ENCODE measurements at places on chromosomes 16 and 17.

DNA sequence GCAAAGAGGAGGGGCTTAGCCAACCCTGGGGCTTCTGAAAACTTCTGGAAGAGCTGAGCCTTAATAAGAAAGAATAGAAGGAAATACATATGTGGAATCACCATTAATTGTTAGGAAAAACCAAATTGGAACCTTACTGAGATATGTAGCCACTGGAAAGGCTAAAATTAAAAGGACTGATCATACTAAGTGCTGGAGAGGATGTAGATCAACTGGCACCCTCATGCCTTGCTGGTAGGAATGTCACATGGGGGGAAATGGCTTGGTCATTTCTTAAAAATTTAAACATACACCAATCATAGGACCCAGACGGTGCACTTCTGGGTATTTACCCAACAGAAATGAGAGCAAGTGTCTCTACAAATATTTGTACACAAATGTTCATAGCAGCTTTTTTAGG lies 11.1 kb downstream of the BMERB1 start:
- no peak for DNase-seq

DNA sequence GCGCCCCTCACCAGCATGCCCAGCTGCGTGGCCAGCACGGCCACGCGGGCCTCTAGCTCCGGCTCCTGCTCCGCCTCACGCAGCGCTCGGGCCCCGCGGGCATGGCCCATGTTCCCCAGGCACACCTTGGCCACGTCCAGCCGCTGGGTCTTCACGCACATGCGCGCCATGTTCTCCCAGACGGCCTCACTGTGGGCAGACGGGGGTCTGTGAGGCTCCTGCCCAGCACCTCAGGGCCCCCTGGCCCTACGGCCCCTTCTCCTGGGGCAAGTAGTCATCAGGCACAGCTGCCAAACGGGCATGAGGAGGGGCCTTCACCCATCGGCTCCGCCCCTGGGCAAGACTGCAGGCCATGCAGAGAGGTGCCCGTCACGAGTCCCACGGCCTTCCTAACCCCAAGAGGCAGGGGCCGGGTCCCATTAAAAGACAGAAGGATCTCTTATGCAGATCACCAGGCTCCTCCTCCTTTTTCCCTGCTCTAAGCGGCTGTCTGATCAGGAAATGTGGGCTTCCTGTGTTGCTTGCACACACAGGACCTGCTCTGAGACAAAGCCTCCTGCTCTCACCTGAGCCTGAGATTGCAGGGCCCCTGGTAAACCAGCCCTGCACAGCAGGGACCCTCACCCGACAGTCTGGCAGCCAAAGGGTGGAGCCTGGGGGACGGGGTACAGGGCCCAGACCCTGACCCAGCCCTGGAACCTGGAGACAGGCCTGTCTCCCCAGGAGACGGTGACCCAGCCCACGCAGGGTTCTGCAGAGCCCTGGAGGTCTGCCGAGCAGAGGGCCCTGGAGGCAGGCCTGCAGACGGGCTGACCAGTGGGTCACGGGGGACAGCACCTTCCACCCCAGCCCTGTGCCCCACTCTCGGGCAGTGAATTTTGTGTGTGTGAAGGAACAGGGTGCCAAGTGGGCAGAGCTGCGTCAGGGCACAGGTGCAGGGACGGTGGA lies 6.6 kb upstream of the TMEM204 start:
- DNase-seq: no peak

GRCh38 chr17:49631496-49631895 lies 46.4 kb downstream of the SPOP start:
- DNase-seq: no peak

DNA sequence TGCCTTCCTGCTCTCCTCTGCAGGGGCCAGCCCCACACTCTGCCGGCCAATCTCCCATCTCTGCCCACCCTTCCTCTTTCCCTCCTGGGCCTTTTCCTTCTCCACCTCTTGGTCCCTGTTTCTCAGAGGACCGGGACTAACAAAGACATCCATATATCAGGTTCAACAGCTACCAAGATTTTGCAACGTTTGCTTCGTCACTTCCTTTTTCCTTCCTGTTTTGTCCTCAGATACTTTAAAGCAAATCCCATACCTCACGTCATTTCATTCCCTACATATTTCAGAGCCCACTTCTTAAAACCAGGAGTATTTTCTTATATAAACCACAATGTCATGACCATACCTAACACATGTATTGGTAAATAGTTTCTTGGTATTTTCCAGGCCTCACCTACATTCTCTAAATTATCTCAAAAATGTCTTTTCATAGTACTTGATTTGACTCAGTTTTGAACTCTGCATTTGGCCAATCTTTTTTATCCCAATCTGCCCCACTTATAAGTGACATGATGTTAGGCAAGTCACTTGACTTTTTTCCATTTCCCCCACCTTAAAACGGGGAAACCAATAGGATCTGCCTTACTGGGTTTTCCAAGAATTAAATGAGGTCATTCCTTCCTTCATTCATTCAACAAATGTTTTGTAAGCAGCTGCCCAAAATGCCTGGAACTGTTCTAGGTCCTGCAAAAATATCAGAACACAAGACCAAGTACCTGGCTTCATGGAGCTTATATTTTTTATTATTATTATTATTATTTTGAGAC lies 7.2 kb upstream of the USP10 start:
- DNase-seq: no peak

- DNase-seq: no peak
These were observed 52.3 kb downstream of the RPGRIP1L start for GRCh38 chr16:53651357-53651756.

DNA sequence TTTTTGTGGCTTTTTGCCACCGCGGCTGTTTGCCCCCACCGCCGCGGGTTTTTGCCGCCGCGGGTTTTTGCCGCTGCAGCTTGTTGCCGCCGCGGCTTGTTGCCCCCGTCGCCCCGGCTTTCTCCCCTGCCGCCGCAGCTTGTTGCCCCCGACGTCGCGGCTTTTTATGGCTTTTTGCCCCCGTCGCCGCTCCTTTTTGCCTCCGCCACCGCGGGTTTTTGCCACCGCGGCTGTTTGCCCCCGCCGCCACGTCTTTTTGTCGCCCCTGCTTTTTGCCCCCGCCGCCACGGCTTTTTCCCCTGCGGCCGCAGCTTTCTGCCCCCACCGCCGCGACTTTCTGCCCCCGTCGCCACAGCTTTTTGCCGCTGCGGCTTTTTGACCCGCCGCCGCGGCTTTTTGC lies 149.5 kb downstream of the KCNJ18 start:
- no peak for DNase-seq

DNA sequence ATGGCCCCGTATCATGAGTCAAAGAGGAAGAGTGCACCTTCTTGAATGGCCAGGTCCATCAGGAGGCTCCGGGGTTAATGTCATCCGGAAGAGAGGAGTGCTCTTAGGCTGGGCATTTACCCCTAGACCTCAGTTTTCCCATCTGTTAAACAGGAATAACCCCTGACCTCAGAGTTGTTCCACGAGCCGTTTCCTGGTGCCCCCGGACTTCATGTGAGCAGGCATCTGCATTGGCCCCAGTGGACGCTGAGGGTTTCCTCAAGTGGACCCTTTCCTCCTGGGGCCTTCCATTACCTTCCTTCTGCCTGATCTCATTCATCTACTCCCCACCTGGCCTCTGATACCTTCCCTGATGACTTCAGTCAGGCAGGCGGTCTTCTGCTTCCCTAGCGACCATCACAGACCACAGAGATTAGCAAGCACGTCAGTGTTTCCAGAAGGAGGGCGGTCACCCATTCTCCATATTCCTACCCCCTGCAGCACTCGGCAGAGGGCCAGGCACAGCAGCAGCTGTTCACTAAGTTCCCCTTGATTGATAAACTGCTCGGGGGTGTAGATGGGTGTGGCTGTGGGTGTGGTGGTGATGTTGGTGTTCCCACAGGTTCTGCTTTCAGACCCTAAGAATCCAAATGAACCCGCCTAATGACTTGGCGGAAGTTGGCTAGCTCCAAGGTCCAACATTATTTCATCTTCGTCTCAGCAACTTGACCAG lies 346.6 kb upstream of the TNRC6C start:
- DNase-seq: no peak

All from fibroblast of skin of scalp (primary cell).